ENCODE measurements at places on chromosomes 12 and 14.

DNA sequence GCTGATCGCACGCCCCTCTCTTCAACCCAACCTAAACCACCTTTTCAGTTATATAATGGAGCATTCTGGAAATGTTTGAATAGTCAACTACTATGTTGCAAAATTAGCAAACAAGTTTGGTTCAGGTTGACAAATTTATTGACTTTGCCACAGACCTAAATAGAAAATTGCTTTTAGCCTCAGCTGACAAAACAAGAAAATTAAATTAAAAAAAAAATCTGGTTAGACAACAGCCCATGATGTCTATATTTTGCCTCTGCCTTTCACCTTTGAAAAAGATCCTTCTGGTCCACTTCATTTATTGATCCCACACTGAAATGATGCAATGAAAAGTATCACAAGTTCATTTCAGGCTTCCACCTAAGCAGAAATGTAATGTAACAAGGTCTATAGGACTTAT lies 17.5 kb downstream of the SLC38A4 start:
- DNase-seq: no peak

- DNase-seq: no peak
These were observed 27.6 kb upstream of the P2RX4 start for GRCh38 chr12:121182222-121182893.

GRCh38 chr12:130956009-130956408 lies 2.3 kb downstream of the ADGRD1 start:
- no peak for DNase-seq

GRCh38 chr12:130526813-130527212 lies 189.1 kb downstream of the PIWIL1 start:
- DNase-seq: no peak

GRCh38 chr12:11661491-11662089 lies 12.1 kb downstream of the ETV6 start:
- DNase-seq: no peak

DNA sequence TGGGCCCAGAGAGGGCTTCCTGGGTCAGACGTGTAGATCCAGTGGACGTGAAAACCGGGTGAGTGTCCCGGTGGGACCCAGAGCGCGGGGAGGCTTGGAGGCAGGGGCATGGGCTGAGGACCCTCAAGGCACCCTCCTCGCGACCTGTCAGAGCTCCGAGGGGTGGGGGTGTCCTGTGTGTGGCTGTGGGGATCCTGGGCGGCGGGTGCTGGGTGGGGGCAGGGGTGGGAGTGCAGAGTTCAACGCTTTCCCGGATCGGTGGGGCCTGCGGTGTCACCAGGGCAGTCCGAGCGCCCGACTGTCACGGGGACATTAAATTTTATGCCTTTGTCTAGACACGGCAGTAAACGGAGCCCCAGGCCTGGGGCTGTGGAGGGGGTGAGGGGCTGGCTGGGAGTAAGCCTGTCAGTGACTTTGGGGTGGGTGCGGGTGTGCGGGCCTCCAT lies 1.0 kb downstream of the TMEM121 start:
- no peak for DNase-seq

DNA sequence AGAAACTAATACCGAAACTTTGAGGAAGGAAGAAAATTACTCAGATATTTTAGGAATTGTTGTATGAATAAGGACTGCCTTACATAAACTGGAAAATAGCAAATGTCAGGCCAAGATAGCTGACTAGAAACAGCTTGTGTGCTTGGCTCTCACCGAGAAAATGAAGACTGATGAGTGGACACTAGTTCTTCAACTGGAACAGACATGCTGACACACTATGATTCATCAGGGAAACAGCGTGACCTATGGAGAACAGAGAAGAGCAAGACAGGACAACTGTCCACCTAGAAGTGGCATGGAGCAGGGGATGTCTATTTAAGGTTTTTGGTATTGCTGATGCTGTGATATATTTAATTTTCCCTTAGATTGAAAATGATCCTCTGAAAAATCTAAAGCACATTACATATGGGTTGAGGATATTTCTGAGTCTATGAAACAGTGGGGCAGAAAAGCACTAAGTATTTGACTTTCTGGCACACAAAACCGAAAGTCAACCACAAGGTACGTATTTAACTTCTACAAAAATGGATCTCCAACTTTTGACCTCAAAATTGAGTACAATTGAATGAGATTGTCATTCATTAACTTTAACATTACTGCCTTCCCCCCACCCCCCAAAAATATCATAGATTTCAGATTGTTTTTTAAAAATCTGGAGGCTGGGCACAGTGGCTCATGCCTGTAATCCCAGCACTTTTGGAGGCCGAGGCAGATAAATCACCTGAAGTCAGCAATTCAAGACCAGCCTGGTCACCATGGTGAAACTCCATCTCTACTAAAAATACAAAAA lies 863.2 kb downstream of the LRFN5 start:
- DNase-seq: no peak

DNA sequence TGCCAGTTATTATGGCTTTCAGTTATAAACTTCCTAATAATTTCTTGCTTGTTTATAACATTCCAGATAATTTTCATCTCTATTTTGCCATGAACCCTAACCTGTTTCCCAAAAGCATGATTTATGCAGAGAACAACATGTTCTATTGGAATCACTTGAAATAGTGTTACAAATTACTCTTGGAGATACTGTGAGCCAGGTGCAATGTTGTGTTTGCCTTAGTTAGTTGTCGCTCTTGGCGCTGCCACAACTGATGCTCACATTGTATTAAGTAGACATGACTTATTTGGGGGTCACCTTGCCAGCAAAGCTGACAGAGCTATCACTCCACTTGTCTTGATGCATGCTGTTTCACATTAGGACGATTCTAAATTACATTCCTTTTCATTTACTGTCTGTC lies 49.4 kb downstream of the TSPAN8 start:
- DNase-seq: no peak

DNA sequence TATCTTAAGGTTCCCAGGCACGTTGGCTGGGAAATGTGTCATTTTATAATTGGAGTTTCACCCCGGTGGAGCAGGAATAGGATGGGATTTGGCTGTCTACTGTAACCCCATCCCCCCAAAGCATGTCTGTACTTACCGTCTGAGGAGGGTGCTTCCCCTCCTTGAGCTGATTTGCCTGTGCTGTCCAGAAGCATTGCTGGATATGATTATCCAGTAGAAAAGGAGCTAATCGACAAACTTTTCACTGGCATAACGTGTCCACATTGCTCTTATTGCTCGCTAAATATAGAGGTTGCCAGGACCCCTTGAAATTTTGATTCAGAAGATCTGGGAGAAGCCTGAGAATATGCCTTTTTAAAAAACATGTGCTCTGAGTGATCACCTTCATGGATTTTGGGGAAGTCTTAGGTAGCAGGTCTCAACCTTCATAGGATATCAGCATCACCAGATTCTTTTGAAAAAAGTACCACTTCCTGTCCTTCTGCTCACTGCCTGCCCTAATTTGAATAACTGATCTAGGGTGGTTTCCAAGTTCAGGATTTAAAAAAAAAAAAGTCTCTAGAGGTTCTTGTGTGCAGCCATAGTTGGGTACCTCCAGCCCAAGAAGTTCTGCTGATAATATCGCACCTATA lies 80.4 kb upstream of the KCNA1 start:
- DNase-seq: no peak

DNA sequence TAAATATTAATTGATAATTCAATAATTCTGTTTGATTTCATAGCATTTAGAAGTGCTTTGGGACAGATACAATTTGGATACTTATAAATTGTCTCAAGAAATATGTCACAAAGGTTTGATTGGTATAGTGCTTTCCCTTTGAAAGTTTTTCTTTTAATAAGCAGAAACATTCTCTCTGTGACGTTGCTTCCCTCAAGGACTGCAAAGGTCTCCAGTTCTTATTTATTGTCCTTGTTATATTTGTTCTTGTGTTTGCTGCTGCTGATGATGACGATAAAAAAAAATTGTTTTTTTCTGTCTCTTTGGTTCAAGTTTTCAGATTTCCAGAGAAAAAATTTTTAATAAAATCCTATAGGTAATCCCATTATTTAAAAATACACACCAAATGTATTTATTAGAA lies 176.3 kb upstream of the CLEC14A start:
- DNase-seq: no peak

- no peak for DNase-seq
These were observed 22.7 kb upstream of the MAGOHB start for GRCh38 chr12:10636124-10636523.

DNA sequence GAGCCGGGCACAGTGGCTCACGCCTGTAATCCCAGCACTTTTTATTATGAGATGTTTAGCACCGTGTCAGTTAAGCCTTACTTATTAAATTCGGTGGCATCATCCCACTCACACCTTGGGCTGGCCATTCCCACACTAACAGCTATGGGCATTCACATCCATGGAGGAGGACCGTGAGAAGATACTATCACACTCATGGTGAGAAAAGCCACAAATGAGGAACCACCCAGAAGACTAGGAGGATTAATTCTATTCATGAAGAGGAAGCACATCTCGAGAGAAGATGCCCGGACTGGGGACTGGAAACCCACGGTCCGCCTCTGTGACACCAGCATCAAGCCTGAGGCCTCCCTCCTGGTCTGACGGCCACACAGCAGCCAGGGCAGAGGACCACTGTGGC lies 4.9 kb downstream of the CDC42BPB start:
- no peak for DNase-seq

- no peak for DNase-seq
These were observed 142.4 kb downstream of the DPF3 start for GRCh38 chr14:72751276-72752033.

GRCh38 chr14:104142136-104142945 lies 4.0 kb downstream of the KIF26A start:
- DNase-seq: no peak

- DNase-seq: no peak
These were observed 417.3 kb downstream of the SNAPC1 start for GRCh38 chr14:62179367-62180018.

- no peak for DNase-seq
These were observed 815 bp downstream of the NID2 start for GRCh38 chr14:52067873-52068614.

DNA sequence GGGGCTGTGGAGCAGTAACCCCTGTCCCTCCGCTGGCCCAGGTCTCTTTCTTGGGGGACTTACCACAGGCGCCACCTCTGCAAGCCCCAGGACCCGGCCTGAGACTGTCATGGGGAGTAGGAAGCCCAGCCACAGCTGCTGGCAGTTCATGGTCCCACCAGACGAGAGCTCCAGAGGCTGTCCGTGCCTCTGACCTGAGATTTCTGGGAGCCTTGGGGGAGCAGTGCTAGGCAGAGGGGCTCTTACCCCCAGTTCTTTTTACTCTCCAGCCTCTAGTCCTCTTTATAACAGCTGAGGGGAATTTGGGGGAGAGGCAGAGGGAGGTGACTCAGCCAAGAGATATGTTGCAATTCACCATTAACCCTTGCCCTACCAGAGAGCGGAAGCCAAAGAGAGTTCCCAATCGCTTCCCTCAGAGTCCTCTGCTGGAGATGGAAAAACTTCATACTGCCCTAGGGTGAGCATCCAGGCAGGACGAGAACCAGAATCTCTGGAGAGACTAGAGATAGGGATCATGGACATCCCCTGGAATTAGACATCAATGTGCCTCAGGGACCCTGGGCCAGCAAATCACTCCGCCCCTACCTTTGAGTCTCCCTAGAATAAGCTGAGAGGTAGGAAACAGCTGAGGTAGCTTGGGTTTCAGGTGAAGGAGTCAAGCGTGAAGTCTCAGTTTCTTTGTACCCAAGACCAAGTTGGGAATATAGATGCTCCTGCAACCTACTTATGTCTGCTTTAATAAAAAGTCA lies at the start of gene MMP19:
Gene MMP19, minus strand, starts transcription at position 256 of the 749 bp plus-strand sequence. Its CDS starts 106 bp downstream, at position 150.
- DNase-seq: no peak

- no peak for DNase-seq
These were observed 190.6 kb downstream of the ITPR2 start for GRCh38 chr12:26642361-26642760.

DNA sequence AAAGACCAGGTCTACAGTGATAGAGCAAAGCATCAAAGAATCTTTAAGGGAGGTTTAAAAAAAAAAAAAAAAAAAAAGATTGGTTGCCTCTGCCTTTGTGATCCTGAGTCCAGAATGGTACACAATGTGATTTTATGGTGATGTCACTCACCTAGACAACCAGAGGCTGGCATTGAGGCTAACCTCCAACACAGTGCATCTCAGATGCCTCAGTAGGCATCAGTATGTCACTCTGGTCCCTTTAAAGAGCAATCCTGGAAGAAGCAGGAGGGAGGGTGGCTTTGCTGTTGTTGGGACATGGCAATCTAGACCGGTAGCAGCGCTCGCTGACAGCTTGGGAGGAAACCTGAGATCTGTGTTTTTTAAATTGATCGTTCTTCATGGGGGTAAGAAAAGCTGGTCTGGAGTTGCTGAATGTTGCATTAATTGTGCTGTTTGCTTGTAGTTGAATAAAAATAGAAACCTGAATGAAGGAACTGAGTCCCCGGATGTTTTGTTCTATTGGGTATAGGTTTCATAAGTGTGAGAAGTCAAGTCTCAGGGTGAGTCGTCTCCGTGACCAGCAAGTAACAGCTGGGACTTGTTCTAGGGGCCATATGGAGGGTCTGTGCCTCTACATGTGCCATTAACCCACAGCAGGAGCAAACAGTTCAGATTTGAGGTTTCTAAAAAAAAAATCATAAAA lies 9.3 kb downstream of the PEBP1 start:
- no peak for DNase-seq

GRCh38 chr12:31368666-31369361 lies 42.9 kb upstream of the SINHCAF start:
- no peak for DNase-seq

- no peak for DNase-seq
These were observed 95.9 kb downstream of the SINHCAF start for GRCh38 chr12:31230004-31230403.

DNA sequence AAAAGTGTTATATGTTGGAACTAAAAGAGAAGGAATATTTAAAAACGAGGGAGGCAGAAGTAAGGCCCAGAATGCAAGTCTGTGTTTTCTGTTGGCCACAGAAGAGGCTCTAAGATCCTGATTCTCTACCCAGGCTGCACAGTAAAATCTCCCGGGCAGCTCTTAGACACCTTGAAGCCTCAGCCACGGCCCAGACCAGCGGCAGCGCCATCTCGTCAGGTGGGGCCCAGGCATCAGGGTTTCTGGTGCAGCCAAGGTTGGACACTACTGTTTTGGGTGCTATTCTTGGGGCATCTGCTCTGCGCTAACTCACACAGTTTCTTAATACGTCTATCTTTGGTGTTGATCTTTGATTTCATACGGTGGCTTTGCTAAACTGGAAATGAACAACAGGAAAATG lies 16.8 kb downstream of the FAM181A start:
- DNase-seq: no peak

DNA sequence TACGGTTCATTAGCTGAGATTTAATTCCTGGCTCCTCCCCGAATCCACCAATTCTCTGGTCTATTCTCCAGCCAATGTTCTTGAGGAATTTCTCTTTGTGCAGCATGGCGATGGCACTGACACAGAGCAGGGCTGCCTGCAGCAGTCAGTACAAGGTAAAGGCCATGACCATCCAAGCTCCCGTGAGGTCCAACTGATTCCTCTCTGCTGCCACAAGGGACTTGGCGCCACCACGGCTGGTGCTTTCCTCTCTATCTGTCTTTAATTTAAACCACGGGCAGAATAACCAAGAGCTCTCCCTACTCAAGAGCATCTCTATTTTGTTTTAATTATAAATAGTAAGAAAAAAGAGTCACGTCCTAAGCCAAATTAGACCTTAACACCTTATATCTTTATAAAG lies 12.1 kb downstream of the TMEM116 start:
- DNase-seq: no peak

GRCh38 chr14:35875296-35875695 lies 49.2 kb downstream of the BRMS1L start:
- no peak for DNase-seq
